ENCODE measurements at places on chromosomes 2 and 18. TPM values are rescaled to one million over a fixed set of nuclear protein-coding genes. Genes with fewer than 3 reads are reported as not detected.

GRCh38 chr2:175567435-175568061 is 386.0 kb upstream of the ATP5MC3 start:
- no peak for DNase-seq

- DNase-seq, result no peak
These were observed 91.9 kb downstream of the MRPS9 start for GRCh38 chr2:105129722-105130232.

The SERPINB13 gene
- total RNA-seq, result not detected

- no peak for DNase-seq
These were observed 208.0 kb downstream of the C1D start for GRCh38 chr2:67854798-67855197.

The MC5R gene
- total RNA-seq, result not detected

DNA sequence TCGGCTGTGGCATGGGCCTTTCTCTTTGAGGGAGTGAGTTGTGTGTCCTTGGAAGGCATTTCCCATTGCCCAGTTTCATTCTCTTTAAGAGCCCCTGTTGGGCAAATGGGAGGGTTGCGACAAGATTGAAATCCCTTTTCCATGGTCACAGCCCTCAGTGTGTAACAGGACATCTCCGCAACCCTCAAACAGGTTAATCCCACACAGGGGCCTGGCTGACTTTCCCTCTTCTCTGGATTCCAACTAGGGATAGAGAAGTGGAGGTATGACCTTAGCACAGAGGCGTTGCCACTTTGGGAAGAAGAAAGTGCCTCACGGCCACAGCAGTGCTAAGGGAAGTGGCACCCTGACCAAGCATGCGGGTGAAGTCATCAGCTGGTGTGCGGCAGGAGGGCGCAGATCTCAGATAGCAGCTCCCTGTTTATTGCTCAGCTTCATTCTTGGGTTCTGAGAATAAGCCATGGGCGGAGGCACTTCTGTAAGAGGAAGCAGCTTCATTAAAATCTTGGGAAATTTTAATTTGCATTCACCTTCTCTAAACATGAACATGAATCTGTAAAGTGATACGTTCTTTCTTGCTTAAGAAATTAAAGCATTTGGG is 256.5 kb downstream of the GBX2 start:
- DNase-seq, result no peak

DNA sequence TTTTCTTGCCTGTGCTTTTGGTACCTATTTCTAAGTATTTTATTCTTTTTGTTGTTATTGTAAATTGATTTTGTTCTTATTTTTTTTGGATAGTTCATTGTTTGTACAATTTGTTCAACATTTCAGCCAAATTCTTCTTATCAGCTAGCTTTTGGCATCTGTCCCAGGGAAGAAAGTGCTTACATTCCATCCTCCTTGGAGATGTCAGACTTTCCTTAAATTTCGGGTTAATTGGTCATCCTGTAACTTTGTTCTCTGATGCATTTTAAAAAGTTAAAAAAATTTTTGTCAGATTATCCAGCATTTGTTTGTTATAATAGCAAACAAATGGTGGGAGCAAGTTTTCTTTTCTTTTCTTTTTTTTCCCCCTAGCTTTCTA is 60.3 kb downstream of the PTH2R start:
- DNase-seq, result no peak
